ENCODE measurements at places on chromosomes 1 and 21.

DNA sequence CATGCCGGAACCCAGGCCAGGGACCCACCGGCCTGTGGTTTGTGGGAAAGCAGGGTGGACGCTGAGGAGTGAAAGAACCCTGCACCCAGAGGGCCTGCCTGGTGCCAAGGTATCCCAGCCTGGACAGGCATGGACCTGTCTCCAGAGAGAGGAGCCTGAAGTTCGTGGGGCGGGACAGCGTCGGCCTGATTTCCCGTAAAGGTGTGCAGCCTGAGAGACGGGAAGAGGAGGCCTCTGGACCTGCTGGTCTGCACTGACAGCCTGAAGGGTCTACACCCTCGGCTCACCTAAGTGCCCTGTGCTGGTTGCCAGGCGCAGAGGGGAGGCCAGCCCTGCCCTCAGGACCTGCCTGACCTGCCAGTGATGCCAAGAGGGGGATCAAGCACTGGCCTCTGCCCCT is 18.5 kb downstream of the CSF1 start:
- no peak for DNase-seq

- DNase-seq: no peak
Observed at GRCh38 chr1:183444243-183444642, 26.1 kb upstream of the NMNAT2 start.

GRCh38 chr1:160162931-160163330 is 11.5 kb downstream of the ATP1A4 start:
- no peak for DNase-seq

DNA sequence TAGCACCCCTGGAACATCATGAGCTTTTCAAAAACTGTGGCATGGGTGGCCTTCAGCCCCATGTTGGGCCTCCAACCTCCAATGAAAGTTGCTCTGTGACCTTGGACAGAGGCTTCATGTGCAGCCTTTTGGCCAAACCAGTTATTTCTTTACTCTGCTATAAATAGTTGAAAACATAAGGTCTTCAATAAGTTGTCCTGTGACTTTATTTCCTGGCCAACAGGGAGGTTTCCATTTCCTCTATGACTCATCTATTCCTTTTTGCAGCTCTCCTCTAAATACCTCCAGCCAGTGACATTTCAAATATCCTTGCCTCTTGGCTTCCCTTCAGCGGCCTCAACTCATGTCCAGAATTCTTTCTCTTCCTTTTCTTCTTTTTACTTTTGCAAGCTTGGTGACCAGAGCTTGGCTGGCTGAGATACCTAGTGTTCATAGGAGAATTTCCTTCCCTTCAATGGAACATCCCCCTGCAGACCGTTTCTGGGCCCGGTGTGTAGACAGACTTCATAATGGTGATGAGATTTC is 22.7 kb upstream of the TRIM67 start:
- DNase-seq: no peak

- no peak for DNase-seq
Observed at GRCh38 chr1:25683731-25684130, 67.1 kb downstream of the MAN1C1 start.

DNA sequence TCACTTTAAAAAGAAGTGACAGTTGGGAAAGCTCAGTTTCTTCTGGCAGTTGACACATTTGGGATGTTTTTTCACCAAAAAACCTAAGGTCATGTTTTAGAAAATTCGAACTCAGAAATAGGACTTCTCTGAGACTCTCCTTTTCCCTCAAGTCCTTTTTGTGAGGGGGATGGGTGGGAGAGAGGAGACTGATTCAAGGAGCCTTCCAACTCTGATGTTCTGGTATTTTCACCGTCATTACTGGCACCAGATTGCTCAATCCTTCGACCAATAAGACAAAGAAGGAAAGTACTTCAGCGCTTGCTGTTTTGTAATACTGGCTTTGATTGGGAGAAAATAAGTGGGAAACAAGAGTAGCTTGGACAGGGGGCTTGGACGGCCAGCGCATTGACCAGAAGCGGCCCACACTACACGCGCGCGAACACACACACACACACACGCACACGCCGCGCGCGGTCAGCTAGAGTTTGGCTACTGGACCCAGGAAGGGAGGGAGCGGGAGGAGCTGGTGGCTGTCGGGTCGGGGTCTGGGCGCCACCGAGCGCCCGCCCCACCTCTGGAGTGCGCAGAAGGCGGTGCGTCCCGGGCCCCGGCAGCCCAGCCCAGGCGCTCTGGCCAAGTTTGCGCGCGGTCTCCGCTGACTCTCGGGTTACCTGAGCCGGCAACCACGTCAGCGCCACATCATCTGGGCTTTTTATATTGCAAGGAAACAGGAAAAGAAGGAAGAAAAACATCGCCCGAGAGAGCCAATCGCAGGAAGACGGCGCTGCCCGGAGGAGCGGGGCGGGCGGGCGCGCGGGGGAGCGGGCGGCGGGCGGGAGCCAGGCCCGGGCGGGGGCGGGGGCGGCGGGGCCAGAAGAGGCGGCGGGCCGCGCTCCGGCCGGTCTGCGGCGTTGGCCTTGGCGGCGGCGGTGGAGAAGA is at the start of gene KCNK1:
TSS of gene KCNK1 (plus strand) at position 855 of the 921 bp plus-strand sequence. CDS start at position 921, 66 bp downstream.
- no peak for DNase-seq

All from activated naive CD8-positive, alpha-beta T cell treated with anti-CD3 and anti-CD28 coated beads, Interleukin-2, amount 50 U/mL, for 16 hours (primary cell).